ENCODE measurements at places on chromosomes 6 and 20.

DNA sequence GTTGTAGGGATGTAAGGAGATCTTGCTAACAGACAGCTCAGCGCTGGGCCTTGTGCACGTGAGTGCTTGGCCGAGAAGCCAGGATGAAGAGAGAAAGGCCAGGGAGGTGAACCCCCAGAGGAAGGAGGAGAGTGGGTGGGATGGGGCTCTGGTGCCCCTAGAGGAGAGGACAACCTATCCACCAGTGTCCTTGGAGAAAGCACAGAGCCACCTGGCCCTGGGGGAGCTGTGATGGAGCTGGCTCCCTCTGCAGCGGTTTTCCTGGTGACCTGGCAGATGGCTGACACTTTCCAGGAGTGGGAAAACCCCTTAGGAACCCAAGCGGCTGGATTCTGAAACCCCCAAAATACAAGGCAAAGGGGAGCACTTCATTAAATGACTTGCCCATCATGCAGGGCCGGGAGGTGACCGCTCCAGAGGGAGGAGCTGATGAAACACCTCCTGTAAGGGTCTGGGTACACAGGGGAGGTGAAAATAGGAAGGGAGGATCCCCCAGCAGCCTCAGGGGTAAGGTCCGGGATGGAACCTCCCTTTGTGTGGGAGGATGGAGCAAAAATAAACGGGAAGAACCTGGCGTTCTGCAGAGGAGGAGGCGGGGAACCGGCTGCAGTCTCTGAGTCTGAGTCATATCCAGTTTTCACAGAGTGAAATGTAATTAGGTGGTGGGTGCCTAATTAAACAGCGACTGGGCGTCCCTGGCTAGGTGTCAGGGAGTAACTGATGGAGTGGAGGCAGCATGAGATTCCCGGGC, 80.4 kb downstream of the SULF2 start:
- no peak for DNase-seq

- DNase-seq: no peak
These were observed 7.5 kb upstream of the CD164 start for GRCh38 chr6:109389650-109390274.

- no peak for DNase-seq
These were observed 26.7 kb downstream of the ARFGEF3 start for GRCh38 chr6:138188278-138188941.

- no peak for DNase-seq
These were observed 152.5 kb downstream of the MTHFD1L start for GRCh38 chr6:151018046-151018445.

DNA sequence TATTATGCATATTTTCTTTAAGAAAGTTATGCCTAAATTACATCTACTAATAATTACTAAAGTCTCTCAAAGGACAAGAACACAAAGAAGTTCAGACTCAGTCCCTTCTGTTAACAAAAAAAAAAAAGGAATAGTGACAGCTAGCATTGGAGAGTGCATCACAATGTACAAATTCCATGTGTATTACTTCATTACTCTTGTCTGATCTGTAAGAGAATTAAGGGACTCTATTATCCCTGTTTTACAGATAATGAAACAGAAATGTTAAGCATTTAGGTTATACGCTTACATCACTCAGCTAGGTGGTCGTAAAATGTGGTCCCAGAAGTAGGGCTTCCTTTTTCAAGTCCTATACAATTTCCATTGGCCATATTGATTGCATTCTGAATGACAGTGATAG, 17.2 kb upstream of the VNN1 start:
- no peak for DNase-seq

GRCh38 chr6:11876934-11877433, 98.4 kb upstream of the ADTRP start:
- no peak for DNase-seq

DNA sequence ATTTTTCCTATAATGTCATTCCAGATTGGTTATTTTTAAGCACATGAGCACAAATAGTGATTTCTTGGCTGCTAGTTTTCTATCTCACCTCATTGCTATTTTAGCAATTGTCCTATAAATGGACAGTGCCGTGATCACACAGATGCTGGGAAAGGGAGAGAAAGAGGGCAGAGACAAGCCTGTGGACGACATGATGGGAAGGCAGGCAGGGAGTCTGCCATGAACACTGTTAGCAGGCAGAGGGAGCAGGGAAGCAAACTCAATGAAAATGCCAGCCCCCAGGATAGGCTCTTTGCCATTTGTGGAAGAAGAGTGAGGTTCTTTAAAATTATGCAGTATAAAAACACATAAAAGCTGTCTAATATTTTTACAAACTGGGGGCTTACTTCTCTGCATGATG, 96.8 kb downstream of the ADTRP start:
- DNase-seq: no peak

- DNase-seq: no peak
These were observed 384.0 kb upstream of the SASH1 start for GRCh38 chr6:147958683-147959082.
